ENCODE measurements at places on chromosomes 7 and 10. TPM values are rescaled to one million over a fixed set of nuclear protein-coding genes. Genes with fewer than 3 reads are reported as not detected.

DNA sequence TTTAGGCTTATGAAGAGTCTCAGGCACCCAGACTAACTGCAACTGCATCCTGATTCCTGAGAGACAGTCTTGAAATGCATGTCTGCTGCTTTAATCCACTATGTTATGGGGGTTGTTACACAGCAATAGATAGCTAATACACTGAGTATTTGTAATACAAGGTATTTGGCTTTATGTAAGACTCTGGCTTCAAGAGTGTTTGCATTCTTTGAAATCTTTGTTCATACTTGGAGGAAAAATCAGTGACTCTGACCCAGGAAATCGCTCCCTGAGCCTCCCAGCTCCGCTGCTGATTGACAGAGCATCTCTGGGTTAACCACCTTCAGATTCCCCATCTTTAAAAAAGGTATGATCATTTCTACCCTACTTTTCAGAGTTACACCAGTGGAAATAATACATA lies 133.9 kb downstream of the MTPAP start:
- H3K27me3 ChIP-seq = no peaks in the 10 kb centered on the region
- H3K4me3 ChIP-seq = no peak overlapping the region
- H3K27ac ChIP-seq = no peak overlapping the region
- H3K4me1 ChIP-seq = no peaks in the 10 kb centered on the region
- no peak for DNase-seq

- DNase-seq = peak; percentile 56
- no peaks in the 10 kb centered on the region for H3K36me3 ChIP-seq
- H3K4me3 ChIP-seq = no peak overlapping the region
- H3K27ac ChIP-seq = no peak overlapping the region
- H3K4me1 ChIP-seq = no peaks in the 10 kb centered on the region
Measured at GRCh38 chr10:92419740-92420545, 129.0 kb downstream of the MARCHF5 start.

DNA sequence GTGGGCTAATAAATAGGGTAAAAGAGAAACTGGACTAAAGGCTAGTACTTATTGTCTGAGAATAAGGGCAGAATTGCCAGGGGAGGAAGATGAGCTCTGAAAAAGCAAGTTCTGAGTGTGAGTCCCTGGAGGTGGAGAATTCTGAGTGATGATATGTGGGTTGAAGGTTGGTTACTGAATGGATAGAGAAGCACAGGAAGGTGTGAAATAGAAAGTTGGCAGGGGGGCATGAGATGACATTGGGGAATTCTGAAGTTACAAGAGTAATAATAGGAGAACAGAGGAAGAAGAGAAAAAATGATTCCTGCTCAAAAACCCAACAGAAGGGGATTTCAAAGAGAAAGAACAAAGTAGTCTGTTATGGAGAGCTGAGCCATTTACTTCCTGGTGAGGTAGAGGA lies 76.9 kb downstream of the PRKCQ start:
- no peak for DNase-seq
- H3K4me3 ChIP-seq = no peak overlapping the region
- no peaks in the 10 kb centered on the region for H3K4me1 ChIP-seq
- no peaks in the 10 kb centered on the region for H3K27me3 ChIP-seq
- H3K36me3 ChIP-seq = no peaks in the 10 kb centered on the region
- no peak overlapping the region for H3K27ac ChIP-seq

DNA sequence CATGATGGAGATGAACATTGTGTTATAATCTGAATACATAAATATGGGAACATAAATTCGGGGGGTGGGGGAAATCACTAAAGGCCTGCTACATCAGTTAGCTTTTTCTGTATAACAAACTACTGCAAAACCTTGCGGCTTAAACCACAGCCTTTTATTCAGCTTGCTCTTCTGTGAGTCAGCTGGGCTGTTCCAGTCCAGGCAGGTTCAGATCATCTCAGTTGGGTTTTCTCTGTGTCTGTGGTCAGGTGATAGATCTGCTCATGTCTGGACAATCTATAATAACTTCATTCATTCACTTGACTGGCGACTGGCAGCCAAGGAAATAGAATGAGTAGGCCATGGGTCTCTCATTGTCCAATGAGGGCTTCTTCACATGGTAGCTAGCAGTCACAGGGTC lies 23.5 kb downstream of the HTR7 start:
- no peak overlapping the region for H3K27ac ChIP-seq
- H3K27me3 ChIP-seq = no peaks in the 10 kb centered on the region
- H3K4me3 ChIP-seq = no peak overlapping the region
- no peak for DNase-seq

- H3K27me3 ChIP-seq = no peaks in the 10 kb centered on the region
- no peaks in the 10 kb centered on the region for H3K4me1 ChIP-seq
- H3K27ac ChIP-seq = peak overlapping the region; percentile 33
- no peaks in the 10 kb centered on the region for H3K36me3 ChIP-seq
- no peak overlapping the region for H3K4me3 ChIP-seq
- peak; percentile 85 for DNase-seq
Measured at GRCh38 chr7:7681191-7681935, 37.0 kb downstream of the RPA3 start.

GRCh38 chr7:99383791-99384370 lies 9.4 kb downstream of the ARPC1B start:
- H3K27me3 ChIP-seq = no peaks in the 10 kb centered on the region
- no peak overlapping the region for H3K27ac ChIP-seq
- no peak for DNase-seq
- H3K36me3 ChIP-seq = no peaks in the 10 kb centered on the region

- H3K36me3 ChIP-seq = no peaks in the 10 kb centered on the region
- no peak overlapping the region for H3K27ac ChIP-seq
- H3K4me1 ChIP-seq = no peaks in the 10 kb centered on the region
- DNase-seq = no peak
Measured at GRCh38 chr7:72476608-72477305, 64.6 kb upstream of the CALN1 start.

DNA sequence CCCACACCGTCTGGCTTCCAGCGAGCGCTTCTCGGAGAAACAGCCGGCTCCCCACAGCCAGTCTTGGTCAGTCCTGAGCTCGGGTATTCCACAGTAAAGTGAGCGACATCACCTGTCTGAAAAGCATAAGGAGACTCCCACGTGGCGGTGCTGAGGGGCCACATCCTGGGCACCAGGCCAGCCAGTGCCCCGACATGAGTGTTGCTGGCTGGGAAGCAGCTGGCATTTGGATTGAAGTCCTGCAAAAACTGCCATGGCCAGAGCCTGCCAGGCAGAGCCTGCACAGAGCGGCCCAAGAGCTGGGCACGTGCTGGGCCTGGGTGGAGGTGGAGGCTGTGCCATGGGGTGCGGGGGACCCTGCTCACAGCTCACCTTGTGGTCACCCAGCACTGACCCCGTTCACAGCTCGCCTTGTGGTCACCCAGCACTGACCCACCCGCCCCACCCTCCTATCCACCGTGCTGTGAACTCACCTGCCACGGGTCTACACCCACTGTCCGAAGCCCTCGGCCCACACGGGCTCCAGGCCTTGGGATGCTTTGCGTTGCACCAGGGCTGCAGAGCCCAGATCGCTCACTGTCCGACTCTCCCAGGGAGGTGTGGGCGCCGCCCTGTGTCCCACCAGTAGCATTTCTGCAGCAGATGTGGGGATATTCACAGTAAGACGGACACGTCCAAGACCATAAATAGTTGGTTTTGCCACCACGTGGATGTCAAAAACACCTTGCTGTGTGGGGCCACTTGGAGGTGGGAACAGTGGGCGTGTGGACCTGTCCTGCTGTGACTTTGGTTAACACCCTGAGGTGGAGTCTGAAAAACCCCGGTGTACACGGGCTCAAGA lies 48.8 kb downstream of the PITRM1 start:
- no peak overlapping the region for H3K4me3 ChIP-seq
- DNase-seq = peak; percentile 64
- no peak overlapping the region for H3K27ac ChIP-seq
- H3K27me3 ChIP-seq = no peaks in the 10 kb centered on the region

- DNase-seq = no peak
- no peaks in the 10 kb centered on the region for H3K27me3 ChIP-seq
- H3K4me1 ChIP-seq = peaks cover 19% of the 10 kb centered on the region
- no peak overlapping the region for H3K4me3 ChIP-seq
- H3K36me3 ChIP-seq = peaks cover 19% of the 10 kb centered on the region
Measured at GRCh38 chr7:5635006-5635405, 146.5 kb downstream of the RNF216 start.

DNA sequence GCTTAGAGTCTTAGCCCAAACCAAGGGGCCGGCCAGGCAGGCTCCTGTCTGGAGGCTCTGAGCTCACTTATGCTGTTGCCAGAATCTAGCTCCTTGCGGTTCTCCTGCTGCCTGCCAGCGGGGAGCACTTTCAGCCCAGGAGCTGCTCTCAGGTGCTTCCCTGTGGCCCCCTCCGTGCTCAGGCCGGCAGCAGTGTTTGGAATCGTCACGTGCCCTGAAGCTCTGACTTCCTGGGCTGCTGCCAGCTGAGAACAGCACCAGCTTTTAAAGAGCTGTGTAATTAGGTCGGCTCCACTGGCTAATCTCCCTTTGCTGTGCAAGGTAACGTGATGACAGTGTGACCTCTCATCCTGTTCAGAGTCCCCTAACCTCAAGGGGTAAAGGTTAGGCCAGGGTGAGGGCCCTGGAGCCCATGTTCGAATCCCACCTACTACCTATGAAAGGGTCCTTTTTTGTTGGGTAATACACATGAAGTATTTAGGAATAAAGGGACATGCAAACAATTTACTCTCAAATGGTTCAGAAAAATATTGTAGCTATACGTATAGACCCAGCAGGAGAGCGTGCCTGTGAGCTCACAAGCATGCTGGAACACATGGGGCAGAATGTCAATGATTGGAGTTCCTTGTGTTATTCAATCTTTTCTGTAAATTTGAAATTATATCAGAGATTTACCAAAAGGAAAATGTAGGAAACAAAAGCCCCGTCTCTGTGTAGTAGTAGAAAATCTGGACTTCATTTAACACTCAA lies 16.6 kb downstream of the ZNF862 start:
- peak overlapping the region; percentile 7 for H3K27ac ChIP-seq
- H3K4me3 ChIP-seq = no peak overlapping the region
- H3K4me1 ChIP-seq = peaks cover 9% of the 10 kb centered on the region
- peak; percentile 75 for DNase-seq

DNA sequence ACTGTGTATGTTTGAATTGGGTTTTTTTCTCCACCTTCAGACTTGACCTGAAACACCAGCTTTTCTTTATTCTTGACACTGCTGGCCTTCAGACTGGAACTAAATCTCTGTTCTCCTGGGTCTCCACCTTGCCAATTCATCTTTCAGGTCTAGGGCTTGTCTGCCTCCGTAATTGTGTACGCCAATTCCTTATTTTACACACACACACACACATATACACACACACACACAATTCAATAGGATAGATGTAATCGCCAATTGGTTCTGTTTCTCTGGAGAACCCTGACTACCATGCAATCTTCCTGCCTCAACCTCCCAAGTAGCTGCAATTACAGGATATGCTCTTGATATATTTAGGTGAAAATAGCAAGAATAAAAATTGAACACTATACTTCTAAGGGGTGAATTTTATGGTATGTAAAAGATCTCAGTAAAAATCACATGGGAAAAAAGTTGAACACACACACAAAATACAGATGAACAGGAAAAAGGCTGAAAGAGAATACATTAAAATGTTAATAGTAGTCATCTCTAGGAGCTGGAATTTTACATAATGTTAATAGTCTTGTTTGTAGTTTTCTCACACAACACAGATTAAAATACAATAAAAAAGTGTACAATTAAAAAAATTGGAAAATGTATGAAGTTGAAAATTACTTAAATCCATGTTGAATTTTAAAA lies 6.6 kb upstream of the VCL start:
- no peak overlapping the region for H3K4me3 ChIP-seq
- no peak overlapping the region for H3K27ac ChIP-seq
- no peaks in the 10 kb centered on the region for H3K36me3 ChIP-seq

GRCh38 chr7:140403878-140404564 lies at the start of gene RAB19:
Gene RAB19 (plus strand): TSS chr7:140404058. CDS start chr7:140407647, 3,589 bp downstream.
- H3K27me3 ChIP-seq = peaks cover 5% of the 10 kb centered on the region
- no peaks in the 10 kb centered on the region for H3K36me3 ChIP-seq
- H3K4me3 ChIP-seq = peak within 1 kb of the TSS; percentile 30
- no peaks in the 10 kb centered on the region for H3K4me1 ChIP-seq

- H3K27ac ChIP-seq = no peak overlapping the region
- no peaks in the 10 kb centered on the region for H3K27me3 ChIP-seq
- no peaks in the 10 kb centered on the region for H3K4me1 ChIP-seq
- DNase-seq = no peak
- no peaks in the 10 kb centered on the region for H3K36me3 ChIP-seq
- no peak overlapping the region for H3K4me3 ChIP-seq
Measured at GRCh38 chr7:130013241-130013640, 37.9 kb downstream of the ZC3HC1 start.

Gene SPDYE9
- total RNA-seq = 0.11 TPM

Gene GIMAP4
- 66.2 TPM for total RNA-seq

Gene FAM237B
- not detected for total RNA-seq

Gene EIF4H
- 250 TPM for total RNA-seq
